ENCODE measurements at places on chromosomes 12 and 14.

GRCh38 chr12:109131154-109132050, 15.0 kb downstream of the ACACB start:
- DNase-seq: no peak

- DNase-seq: peak; percentile 67
Observed at GRCh38 chr14:100585448-100586152, 1.6 kb downstream of the BEGAIN start.

DNA sequence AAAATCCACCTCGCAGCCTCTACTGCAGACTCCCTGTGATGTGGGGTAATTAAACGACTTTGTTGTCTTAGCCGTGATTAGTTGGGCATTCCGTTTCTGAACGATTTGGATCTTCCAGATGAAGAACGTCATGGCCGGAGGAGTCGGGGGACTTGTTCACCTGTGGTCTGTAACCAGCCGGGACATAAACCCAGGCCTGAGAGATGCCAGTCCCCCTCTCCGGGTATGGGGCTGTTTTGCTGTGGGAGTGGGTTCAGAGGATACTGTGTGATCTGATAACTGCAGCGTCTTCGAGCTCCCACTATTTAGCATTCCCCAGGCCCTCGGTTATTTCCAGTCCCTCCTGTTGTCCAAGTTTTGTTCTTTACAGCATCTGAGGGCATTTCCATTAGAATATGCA, 96.1 kb downstream of the PIWIL1 start:
- no peak for DNase-seq

DNA sequence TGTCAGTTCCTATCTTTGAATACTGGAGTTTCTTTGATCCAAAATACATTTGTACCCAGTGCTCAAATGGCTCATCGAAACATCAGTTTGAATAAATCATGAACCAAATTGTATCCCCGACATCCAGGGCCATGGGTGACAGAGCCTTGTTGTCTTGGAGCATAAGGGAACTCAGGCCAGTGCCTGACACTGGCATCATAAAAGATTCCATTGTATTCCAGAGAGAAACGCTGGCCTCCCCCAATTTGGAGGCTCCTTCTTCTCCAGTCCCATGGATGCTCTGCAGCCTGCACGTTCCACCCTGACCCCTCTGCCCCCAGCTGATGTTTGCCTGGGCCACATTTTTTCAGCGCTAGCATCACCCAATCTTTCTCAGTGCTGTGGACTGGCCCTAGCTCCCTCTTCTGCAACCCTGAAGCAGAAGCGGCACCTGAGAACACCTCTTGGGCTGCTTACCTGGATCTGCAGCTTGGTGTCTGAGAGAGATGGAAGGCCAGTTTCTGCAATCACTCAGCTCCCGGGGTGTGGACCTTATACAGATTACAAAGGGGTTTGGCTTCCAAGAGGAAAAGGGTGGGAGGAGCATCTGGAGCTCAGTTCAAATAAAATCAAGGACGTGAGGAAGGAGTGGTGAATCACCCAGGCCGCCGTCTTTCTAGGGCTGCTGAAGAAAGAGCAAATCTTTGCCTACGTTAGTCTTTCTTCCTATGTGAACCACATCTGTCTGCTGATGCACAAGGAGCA, at the start of gene RNASE1:
Gene RNASE1, minus strand, starts transcription at position 504 of the 744 bp plus-strand sequence. CDS start 776 bp downstream, outside the sequence.
- DNase-seq: no peak

- DNase-seq: no peak
Observed at GRCh38 chr14:65167072-65167645, 64.8 kb upstream of the MAX start.

- peak; percentile 15 for DNase-seq
Observed at GRCh38 chr12:117100851-117101673, 1.8 kb upstream of the TESC start.

DNA sequence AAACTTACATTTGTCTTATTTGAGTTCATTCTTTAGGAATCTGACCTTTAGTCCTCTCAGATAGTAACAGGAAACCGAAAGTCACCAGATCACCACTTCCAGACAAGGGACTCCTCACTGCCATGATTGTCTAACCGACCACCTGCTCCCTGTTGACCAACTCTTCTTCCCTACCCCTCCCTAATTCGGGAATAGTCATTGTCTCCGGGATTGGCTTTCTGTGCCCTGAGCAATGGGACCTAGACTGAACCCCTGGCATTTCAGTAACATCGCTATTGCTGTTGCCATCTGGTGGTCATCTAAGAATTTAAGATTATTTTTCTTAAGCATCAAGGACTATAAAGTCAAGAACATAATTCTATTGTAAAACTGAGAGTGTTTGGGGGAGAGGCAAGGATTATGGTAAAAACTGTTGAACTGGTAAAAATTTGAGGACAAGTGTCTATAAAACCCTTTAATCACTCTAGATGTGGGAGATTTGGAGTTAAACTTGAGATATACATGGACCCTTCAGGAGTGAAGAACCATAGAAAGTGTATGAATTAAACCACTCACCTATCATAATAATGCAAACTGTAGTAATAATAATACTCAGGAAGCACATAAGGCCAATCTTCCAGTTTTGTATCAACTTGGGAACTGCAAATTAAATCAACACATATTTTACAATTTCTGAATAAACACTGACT, 6.3 kb downstream of the CLEC2A start:
- DNase-seq: peak; percentile 12

GRCh38 chr14:96098309-96098998, 59.3 kb downstream of the C14orf132 start:
- peak; percentile 83 for DNase-seq

DNA sequence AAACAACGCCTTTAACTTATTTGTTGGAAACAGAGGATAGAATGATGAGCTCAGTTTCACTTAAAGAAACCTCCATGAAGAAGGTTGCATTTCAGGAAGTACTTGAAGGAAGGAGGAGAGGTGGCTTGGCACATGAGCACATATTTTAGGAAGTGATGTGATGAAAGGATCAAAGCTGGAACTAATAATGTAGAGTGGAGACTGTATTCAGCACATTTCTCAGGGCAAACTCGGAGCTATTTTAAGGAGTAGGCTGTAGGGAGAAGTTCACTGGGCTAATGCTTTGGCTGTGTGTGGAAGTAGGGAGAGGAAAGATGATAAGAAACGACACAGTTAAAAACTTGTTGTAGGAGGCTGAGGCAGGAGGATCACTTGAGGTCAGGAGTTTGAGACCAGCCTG, 272.8 kb downstream of the AKAP6 start:
- no peak for DNase-seq

- no peak for DNase-seq
Observed at GRCh38 chr14:24362241-24362960, 5.6 kb upstream of the NFATC4 start.

DNA sequence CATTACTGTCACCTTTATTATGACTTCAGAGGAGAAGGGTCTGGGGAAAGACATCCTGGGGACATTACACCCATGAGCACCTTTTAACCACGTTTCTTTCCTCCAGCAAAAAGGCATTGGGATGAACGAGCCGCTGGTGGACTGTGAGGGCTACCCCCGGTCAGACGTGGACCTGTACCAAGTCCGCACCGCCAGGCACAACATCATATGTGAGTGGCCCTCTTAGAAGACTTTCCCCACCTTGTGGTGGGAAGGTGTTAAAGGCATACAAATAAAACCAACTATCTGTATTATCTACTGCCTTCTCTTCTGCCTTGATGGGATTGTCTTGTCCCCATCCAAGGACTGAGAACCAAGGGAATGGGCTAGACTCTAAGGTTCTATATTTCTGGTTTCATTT, 6.0 kb downstream of the PSMD9 start:
- peak; percentile 51 for DNase-seq

DNA sequence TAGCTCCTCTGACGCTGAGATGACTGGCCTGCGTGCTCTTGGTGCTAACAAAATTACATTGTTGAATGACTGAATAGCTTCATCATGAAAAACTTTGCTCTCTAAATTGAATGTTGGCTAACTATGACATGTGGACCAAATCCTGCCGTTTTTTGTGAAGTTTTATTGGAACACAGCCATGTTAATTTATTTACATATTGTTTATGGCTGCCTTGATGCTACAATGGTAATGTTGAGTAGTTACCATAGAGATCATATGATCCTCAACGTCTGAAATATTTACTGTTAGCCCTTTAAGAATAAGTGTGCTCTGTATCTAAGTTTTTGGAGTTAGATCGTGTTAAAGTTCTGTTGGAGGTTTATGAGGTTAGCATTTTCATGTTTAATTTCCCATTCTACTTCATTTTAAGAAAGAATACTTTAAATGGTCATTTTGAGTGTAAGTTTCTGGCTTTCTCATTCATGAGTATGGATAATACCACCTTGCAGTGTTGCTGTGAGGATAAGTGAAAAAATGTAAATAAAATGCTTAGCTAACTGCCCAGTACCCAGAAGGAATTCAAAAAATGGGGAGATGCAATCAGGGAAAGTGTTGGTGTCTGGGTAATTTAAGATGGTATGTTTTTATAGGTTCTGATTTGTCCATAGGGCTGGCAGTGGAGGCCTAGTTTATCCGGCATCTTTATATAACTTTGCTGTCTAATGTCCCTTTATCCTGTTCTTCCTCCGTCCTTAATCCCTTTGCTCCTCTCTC, 35.3 kb downstream of the NUBPL start:
- DNase-seq: no peak

DNA sequence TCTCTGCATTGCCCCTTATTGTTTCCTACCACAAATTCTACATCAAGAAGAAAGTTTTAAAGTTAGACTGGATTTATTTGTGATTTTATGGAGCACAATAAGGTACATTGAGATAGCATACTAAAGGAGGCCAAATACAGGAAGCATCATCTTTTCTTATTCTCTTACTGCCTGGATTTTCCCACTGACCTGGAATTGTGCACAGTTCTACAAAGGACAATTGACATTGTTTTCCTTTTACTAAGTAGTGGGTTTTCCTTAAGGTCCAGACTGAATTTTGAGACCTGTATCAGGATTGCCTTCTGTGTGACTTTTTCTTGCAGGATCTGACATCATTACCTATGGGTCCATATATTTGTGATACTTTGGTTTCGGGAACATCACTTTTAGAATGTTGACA, 18.8 kb upstream of the ZNF140 start:
- DNase-seq: no peak

- DNase-seq: no peak
Observed at GRCh38 chr12:57446292-57446960, 8.7 kb upstream of the INHBE start.

GRCh38 chr14:91303091-91303923, 58.8 kb upstream of the GPR68 start:
- peak; percentile 6 for DNase-seq

DNA sequence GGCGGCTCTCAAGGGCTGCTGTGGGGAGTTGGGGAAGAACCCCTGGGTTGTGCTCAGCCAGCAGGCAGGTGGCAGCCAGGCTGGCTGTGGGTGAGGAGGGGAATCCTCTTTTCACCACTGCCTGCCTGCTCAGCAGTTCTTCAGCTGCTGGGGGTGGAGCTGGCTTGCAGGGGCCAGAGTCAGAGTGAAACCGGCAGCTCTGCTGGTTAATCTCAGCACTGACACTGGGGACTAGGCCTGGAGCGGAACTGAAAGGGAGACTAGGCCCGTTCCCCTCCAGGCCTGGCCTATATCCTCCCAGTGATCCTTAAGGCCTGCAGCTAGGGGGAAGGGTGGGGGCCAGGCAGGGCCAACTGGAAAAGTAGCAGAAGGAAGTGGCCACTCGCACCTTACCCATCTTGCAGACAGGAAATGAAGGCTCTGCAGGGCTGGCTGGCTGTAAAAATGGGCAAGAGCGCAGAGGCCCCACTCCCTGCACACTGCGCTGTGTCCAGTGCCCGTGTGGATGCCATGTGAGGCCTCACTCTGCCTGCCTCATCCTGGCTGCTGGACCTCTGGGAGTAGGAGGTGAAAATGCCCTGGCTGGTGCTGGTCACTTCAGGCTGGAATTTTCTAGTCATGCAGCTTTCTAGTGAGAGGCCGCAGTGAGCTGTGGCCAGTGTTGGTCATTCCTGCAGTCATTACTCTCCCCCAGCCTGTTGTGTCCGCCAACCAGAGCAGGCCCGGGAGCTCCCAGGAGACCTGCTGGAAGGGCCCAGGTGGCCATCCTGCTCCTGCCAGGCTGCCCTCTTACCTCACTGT, 39.4 kb downstream of the SH2B3 start:
- DNase-seq: no peak

GRCh38 chr14:102878174-102878969, 44.1 kb upstream of the AMN start:
- DNase-seq: no peak

- peak; percentile 95 for DNase-seq
Observed at GRCh38 chr14:106850913-106851825, 1324.8 kb downstream of the TMEM121 start.

DNA sequence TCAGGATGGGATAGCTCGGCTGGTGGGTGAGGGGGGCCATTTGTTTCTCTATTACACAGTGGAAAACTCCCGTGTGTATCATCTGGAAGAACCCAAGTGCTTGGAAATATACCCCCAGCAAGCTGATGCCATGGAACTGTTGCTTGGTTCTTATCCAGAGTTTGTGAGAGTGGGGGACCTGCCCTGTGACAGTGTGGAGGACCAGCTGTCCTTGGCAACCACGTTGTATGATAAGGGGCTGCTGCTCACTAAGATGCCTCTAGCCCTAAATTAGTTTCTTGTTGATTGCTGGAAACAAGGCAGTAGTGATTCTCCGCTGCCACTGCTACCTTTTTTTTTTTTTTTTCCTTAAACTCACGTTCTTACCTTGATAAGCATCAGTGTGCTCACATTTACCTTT, 1.9 kb downstream of the RIOX1 start:
- no peak for DNase-seq

GRCh38 chr12:3593906-3594483, 103.0 kb downstream of the PRMT8 start:
- DNase-seq: no peak

DNA sequence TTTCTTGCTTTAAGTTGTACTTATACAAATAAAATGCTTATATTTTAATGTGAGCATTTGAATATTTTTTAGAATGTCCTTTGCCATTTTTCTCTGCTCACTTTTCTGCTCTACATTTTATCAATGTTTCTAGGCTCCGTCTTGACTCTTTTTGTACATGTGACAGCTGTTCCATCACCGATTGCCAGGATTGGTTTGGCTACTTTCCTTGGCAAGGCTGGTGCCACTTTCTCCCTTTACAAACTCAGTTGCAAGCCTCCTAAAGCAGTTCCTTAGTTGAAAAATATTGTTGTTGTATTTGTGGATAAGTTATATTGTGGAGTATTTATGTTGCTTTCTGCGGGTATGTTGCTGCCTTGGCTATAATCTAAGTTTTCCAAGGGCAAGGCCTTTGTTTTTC, 63.4 kb downstream of the DACT1 start:
- DNase-seq: no peak

- no peak for DNase-seq
Observed at GRCh38 chr12:115840159-115840558, 437.3 kb downstream of the MED13L start.

- DNase-seq: peak; percentile 21
Observed at GRCh38 chr14:24952851-24953666, 96.9 kb downstream of the STXBP6 start.

- no peak for DNase-seq
Observed at GRCh38 chr14:23435543-23436326, at the start of gene MYH7. TSS of gene MYH7 (minus strand) at chr14:23435660. CDS start at chr14:23433732, 1,928 bp downstream.

GRCh38 chr12:116241157-116241759, 36.2 kb downstream of the MED13L start:
- no peak for DNase-seq

All from NCI-H1417 (cell line).